ENCODE measurements at places on chromosomes 5 and 9.

DNA sequence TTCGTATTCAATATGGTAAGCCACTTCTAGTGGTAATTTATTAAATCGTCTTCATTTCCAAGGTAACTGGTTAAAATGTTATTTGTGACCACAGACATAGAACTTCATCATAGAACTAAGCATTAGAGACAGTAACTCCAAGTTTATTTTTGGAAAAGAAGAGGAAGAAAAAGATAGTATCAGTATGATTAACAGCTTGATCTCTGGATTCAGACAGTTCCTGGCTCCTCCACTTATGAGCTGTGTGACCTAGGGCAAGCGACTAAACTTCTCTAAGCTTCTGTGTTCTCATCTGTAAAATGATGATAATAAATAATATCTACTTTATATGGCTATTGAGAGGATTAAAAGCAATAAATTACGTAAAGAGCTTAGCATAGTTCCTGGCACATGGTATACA is 29.8 kb upstream of the TNPO1 start:
- no peak for DNase-seq

DNA sequence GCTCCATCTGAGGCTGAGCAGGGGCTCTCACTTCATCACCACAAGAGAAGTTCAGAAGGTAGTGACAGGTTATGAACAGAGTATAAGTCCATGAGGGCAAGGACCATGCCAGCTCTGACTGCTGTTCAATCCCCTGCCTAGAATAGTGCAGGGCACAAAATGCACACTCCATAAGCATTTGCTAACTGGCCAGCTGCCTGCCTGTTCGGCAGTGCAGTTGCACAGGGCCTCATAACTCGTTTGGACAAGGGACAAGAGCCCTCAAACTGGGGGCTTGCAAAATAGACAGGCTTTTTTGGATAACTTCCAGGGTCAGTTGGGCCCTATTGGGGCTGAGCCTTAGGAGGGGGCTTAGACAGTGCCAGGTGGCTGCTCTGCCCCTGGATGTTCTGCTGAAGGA is 21.1 kb downstream of the SPARC start:
- DNase-seq, result no peak

GRCh38 chr9:119185298-119185697 is 183.9 kb downstream of the BRINP1 start:
- no peak for DNase-seq

GRCh38 chr5:120767178-120767820 is 303.2 kb downstream of the PRR16 start:
- DNase-seq, result no peak

DNA sequence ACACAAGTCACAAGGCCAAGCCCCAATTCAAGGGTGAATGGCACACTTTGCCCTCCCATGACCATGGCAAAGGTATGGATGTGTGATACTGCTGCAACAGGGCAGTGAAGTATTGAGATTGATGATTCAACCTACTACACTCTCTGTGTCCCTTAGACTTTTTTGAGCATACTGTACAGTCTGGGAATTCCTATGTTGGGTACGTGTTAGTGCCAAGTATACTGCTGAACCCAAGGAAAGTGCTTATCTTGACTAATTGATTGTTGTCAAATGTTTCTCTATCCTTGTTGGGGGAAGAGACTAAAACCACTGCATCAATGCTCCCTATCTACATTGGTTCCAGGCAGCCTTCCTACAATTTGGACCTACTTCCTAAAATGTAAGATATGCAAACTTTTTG is 93.7 kb downstream of the NDFIP1 start:
- no peak for DNase-seq

- no peak for DNase-seq
Measured at GRCh38 chr9:126528111-126528510, 85.6 kb upstream of the LMX1B start.

DNA sequence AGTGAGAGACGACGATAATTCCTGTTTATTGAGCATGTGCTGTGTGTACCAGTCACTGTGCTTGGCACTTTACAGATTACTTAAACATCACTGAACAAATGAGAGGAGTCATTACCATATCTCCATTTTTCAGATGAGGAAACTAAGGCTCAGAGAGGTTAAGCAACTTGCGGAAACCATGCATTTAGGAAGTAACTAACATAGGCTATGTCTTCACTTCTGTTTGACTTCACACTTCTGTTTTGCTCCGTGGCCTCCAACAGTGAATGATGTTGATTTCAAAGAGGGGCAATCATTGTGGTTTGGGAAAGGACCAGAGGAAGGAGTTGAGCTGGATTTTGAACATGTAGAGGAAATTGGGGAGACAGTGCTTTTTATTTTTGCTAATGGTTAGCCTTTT is 16.7 kb downstream of the GCNT1 start:
- DNase-seq, result no peak

DNA sequence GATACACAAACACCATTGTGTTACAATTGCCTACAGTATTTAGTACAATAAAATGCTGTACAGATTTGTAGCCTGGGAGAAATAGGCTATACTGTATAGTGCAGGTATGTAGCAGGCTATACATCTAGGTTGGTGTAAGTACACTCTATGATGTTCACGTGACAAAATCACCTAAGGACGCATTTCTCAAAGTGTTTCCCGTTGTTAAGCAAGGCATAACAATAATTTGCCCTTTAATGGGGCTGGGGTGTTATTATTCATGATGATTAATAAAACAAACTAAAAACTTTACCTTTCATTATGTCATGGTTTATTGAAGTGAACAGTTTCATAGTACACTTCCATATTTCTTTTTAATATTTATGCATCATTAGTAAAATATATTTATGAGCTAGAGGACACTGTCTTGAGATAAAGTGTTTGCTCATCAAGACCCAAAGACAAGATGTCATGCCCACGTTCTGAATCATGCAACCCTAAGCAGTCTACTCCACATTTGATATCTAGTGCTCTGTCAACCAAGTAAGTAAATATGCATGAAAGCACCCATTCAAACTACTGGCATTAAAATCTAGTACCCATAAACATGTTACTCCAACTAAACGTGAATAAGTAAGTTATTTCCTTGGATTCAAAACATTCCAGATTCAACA is 220.5 kb downstream of the NR2F1-AS1 start:
- DNase-seq, result no peak

DNA sequence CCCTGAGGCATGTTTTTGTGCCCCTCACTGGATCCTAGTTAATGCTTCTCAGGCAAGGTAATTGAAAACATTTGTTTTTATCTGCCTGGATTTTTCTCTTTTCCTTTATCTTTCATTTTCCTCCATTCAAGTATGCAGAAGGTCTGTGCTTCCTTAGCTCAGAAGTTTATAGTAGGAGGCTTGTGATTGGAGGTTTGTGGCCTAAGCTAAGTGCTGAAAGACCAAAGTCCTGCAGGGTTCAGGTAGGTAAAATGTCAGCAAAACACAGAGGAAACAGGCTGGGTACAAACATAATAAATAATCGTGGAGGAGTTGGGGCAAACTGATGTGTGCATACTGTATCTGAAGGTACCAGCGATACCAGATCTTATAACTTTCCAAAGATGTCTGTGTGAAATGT is 230.9 kb upstream of the KLF4 start:
- no peak for DNase-seq

DNA sequence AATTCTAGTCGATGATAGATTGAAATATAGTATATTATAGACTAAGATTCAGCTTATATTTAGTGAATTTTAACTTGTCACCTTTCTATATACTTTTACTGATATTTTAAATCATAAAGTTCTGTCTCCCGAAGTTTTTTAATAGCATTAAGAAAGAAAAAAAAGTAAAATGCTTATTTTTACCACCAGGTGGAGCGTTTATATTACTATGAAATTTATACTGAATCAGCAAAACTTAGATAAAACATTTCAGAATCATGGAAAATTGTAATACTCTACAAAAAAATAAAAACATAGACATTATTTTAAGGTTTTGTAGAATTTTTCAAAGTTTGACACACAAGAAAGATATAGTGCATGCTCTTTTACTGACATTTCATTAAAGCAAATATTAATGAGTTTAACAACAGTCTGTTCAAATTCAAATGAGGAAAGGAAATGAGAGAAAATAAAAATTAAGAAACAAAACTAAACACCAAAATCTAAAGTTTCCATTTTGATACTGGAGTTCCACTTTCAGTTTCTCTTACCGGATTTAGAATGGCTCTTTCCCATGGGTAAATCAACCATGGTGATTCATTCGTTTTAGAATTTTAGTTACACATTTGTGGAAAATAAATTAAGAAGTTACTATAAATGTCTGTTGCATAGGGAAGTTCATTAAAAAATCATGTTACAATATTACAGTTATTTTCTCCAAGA is 1035.3 kb downstream of the CDH12 start:
- no peak for DNase-seq

- DNase-seq, result no peak
Measured at GRCh38 chr5:135251093-135251492, 147.9 kb downstream of the MACROH2A1 start.

- no peak for DNase-seq
Measured at GRCh38 chr9:15512204-15512603, 1.4 kb upstream of the PSIP1 start.

DNA sequence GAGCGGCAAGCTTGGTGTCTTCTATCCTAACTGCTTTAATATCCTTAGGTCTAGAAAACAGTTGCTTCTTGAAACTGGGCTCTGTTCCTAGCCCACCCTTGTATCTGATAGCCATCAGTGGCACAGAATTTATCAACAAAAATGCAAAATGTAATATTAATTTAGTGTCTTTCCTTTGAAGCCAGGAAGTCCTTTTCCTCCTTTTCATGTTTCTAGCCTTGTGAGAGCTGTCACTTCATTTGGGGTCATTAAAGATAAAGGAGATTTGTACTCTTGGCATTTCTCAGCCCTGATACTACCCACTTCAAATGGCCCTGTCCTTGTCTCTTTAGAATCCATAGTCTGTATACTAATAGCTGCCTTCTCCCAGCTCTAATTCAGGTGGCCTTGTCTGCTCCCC is 111.0 kb downstream of the GAS1 start:
- DNase-seq, result no peak

DNA sequence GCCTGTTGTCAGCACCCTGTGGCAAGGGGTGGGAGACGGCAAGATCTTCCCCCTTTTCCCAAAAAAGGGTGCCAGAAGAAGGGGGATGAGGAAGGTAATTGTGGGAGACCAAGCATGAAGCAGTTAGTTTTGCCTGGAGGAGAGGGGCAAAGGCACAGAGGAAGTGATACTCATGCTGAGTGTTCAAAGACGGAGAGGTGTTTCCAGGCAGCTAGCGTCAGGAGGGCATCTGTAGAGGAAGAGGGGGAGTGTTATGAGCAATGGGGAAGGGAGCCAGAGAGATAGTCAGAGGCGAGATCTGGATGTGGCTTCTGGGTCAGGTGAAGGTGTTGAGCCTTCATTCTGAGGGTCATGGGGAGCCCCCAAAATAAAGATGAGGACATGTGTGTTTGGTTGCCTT is 26.9 kb upstream of the ADAM19 start:
- DNase-seq, result no peak

- DNase-seq, result no peak
Measured at GRCh38 chr5:125043781-125044391, 297.4 kb upstream of the ZNF608 start.

- no peak for DNase-seq
Measured at GRCh38 chr9:133274236-133275104, 531 bp downstream of the ABO start.

DNA sequence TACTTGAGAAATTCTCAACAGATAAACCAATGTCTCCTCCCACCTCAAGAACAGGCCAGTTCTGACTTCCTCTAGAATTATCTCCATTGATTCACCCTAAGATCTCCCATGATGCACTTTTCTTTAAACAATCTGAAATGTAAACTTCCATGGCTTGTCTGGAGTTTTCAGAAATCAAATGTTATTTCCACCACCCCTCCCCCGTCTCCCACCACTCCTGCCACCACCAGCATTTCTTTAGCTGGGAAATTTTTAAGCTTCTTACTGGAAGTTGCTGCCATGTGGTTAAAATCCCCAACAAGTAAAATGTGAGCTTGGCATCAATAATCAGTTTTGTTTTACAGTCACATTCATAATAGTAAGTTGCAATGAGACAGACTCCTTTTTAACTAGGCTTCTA is 32.8 kb upstream of the BASP1 start:
- no peak for DNase-seq

DNA sequence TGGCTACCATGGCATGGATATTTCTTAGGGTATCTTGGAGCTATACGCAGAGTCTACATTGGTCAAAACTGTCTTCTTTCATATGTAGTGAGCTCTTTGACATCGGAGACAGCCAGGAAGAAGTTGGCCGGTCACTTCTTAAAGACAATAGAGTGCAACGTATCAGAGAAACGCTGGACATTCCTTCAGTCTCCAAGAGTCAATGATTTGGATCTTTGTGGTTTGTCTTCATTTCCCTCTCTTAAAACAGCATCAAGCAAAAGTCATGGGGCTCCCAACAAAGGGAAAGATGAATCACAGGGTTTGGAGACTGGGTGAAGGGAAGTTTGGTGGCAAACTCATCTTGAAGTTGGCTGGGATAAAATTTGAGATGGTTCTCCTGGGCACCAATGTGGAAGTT is 320.1 kb downstream of the AGTPBP1 start:
- DNase-seq, result no peak

- no peak for DNase-seq
Measured at GRCh38 chr5:176471098-176471497, 22.9 kb downstream of the FAF2 start.

GRCh38 chr5:10621832-10622231 is 58.0 kb downstream of the ANKRD33B start:
- DNase-seq, result no peak

DNA sequence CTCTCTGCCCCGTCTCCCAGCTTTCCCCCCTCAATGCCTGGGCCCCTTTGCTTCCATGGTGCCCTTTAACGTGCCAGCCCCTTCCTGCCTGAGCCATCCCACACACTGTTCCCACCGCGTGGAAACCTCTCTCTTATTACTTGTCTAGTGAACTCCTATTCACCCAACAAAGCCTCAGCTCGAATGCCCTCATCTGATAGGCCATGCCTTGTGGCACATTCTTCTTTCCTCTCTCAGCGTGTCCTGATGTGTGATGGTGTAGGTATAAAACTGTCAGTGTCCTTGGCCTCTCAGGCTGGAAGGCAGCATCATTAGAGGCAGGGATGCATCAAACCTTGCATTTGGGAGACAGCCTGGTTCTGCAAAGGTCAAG is 152.3 kb downstream of the OLFM1 start:
- no peak for DNase-seq

Data from stimulated activated CD4-positive, alpha-beta T cell treated with anti-CD3 and anti-CD28 coated beads, Interleukin-4, amount 100 ng/mL, for 4 hours (primary cell).